Vagina (tissue), 2 donors: ENCODE measurements at places on chromosomes 16 and 17. TPM values are rescaled to one million over a fixed set of nuclear protein-coding genes. Genes with fewer than 3 reads are reported as not detected.

- no peaks in the 10 kb centered on the region for H3K27me3 ChIP-seq
- no peak for DNase-seq
Measured at GRCh38 chr17:27649929-27650328, 18.9 kb downstream of the LGALS9 start.

Gene MPP2
- total RNA-seq, result 7.6 TPM

DNA sequence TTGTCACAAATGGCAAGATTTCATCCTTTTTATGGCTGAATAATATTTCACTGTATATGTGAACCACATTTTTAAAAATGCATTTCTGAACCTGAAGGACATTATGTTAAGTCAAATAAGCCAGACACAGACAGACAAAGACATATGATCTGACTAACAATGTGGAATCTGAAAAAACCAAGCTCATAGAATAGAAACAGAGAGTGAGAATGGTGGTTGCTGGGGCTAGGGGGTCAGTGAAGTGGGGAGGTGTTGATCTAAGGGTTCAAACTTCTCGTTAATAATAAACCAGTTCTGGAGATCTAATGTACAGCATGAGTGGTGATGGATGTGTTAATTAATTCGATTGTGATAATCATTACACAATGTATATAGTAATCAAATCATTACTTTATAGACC is 475.1 kb downstream of the WWOX start:
- H3K4me1 ChIP-seq, result no peaks in the 10 kb centered on the region
- H3K27me3 ChIP-seq, result no peaks in the 10 kb centered on the region
- no peaks in the 10 kb centered on the region for H3K36me3 ChIP-seq
- H3K27ac ChIP-seq, result no peak overlapping the region

DNA sequence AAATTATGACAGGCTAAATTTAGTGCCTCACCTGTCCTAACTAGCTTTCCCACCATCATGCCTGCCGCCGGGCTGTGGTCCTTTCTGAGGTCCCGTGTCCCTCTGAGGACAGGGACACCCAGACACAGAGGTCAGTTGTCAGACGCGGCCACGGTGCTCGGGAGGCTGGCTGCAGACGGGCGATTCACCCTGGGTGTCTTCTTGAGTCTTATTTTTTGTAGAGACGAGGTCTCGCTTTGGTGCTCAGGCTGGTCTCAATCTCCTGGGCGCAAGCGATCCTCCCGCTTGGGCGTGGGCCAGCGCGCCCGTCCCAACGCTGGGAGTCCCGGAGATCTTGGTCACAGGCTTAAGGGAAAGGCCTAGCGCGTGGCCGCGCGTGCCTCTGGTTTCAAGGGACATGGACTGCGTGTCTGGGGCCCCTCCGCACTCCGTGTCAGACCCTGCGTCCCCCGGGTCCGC is 797 bp upstream of the RAB11FIP3 start:
- H3K4me1 ChIP-seq, result peaks cover 40% of the 10 kb centered on the region
- peak overlapping the region; percentile 58 for H3K4me3 ChIP-seq
- peak overlapping the region; percentile 90 for H3K27ac ChIP-seq
- no peaks in the 10 kb centered on the region for H3K36me3 ChIP-seq
- no peaks in the 10 kb centered on the region for H3K27me3 ChIP-seq

Gene MT3
- total RNA-seq, result 12.8 TPM

GRCh38 chr16:64983963-64984362 is 137.9 kb downstream of the CDH11 start:
- no peaks in the 10 kb centered on the region for H3K27me3 ChIP-seq
- DNase-seq, result no peak
- H3K4me3 ChIP-seq, result no peak overlapping the region
- H3K27ac ChIP-seq, result no peak overlapping the region

DNA sequence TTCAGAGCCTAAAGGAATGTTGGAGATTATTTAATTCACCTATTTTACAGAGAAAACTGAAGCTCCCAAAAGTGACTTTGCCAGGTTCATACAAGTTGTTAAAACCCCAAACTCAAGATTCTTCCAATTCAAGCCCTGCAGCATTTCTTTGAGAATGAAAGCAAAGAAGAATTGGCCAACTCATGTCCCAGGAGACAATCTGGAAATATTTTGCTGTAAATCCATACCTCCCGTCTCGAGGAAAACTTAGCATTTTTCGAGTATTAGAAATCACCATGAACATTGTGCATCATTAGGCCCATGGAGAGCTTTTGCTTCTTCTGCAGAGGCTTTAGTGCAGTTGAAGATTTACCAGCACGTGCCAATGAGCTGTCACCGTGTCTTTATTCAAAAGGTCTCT is 176.4 kb upstream of the KCNJ16 start:
- no peak overlapping the region for H3K4me3 ChIP-seq
- H3K27me3 ChIP-seq, result no peaks in the 10 kb centered on the region
- H3K27ac ChIP-seq, result no peak overlapping the region
- no peaks in the 10 kb centered on the region for H3K4me1 ChIP-seq

Gene STUB1
- 124 TPM for total RNA-seq

Gene KRTAP9-8
- total RNA-seq, result not detected

Gene KRT27
- not detected for total RNA-seq

DNA sequence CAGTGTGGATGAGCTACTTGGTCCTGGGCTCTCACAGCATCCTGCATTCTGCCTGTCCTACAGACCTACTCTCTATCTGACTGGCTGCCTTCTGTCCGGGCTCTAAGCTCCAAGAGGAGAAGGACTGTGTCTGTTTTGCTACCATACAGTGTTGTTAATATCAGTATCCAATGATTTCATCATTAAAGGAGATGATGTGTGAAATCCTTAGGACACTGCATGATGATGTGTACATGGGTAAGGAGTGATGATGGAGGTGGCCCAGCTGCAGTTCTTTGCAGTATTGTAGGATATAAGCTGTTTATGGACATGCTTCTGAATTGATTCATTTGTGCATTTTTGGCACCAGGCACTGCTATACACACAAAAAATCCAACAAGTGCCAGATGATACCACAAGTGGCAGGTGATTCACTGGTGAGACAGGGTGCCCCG is 536.9 kb upstream of the CDH11 start:
- no peak overlapping the region for H3K4me3 ChIP-seq
- H3K27me3 ChIP-seq, result no peaks in the 10 kb centered on the region
- H3K36me3 ChIP-seq, result no peaks in the 10 kb centered on the region

Gene GPR139
- not detected for total RNA-seq

- H3K4me3 ChIP-seq, result no peak overlapping the region
- no peaks in the 10 kb centered on the region for H3K4me1 ChIP-seq
- DNase-seq, result no peak
- no peak overlapping the region for H3K27ac ChIP-seq
Measured at GRCh38 chr16:76474048-76474447, 196.8 kb downstream of the CNTNAP4 start.

- H3K4me3 ChIP-seq, result no peak overlapping the region
- peaks cover 24% of the 10 kb centered on the region for H3K4me1 ChIP-seq
- no peak for DNase-seq
- peak overlapping the region; percentile 2 for H3K27ac ChIP-seq
Measured at GRCh38 chr16:86307514-86307903, 202.8 kb upstream of the FOXF1 start.

DNA sequence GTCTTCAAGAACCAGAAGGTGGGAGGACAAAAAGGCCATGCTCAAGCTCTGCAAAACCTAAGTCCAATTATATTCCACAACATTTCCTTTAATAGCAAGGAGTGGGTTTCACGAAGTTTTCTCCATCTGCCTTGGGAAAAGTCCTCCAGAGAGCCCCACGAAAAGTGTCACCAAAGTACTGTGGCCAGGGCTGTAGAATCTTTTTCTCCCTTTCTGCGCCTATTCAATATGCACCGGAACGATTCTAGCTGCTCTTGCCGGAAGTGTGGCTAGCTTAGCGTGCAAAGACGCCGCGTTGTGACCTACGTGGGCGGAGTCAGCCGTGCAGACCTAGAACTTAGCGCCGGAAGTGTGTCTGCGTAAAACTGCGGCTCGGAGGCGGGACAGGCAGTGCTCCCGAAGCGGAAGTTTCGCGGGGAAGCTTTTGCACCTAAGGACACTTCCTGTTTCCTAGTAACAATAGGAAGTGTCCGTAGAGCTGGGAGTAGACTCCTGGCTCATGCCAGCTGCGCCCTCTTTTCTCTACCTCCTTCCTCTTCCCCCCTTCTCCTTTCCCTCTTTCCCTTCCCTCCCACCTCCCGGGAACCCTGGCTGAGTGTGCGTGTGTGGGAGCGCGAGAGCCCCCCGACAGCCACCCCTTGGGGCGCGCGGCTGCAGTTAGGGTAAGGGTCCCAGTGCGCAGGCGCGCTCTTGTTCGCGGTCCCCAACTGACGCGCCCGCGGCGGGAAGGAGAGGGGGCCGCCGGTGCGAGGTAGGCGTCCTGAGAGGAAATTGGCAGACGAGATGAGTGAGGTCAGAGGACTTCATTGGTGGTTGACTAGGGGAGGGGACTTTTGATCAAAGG is at the start of the genes ZNF646 and ZNF668:
Gene ZNF646, plus strand, starts transcription at position 453 of the 844 bp plus-strand sequence. CDS start 1,903 bp downstream, outside the sequence.
Gene ZNF668, minus strand, starts transcription at position 271 of the 844 bp plus-strand sequence. CDS start 9,781 bp downstream, outside the sequence.
- peak; percentile 97 for DNase-seq
- H3K4me3 ChIP-seq, result peak within 1 kb of the TSS; percentile 65

DNA sequence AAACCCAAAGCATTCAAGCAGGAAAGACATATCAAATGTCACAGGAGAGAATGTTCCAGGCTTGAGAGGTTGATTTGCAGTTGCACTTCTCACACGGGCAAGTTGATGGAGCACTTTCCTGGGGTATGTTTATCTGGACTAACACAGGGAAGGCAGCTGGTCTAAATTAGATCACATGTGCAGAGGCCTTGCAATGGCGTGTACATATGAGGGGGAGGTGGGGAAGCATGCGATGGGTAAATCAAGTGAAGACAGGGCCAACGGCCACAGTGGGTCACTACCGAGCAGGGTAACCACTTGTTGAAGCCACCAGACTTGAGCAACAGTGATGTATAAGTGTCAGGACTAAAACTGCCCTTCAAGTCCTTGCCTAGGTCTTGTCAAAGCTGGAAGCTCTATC is 156.6 kb upstream of the MAF start:
- H3K36me3 ChIP-seq, result no peaks in the 10 kb centered on the region
- H3K4me1 ChIP-seq, result peaks cover 46% of the 10 kb centered on the region

DNA sequence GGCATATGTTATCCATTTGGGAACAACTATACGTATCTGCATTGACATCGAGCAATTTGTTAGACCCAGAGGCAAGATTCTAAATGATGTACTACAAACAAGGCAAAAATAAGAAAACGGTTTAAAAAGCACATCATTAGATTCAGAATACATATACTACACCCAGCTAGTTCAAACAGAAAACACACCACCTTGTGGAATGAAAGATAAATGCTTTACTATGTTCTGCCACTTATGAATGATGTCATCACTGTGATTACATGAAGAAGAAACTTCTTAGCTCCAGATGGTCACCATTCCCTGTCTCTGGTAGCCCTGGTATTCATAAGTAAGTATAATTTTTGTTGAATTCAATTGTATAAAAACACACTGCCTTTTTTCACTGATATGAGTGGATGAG is 7.8 kb downstream of the NACA2 start:
- H3K4me3 ChIP-seq, result no peak overlapping the region
- no peak overlapping the region for H3K27ac ChIP-seq
- DNase-seq, result no peak
- H3K27me3 ChIP-seq, result no peaks in the 10 kb centered on the region
- H3K4me1 ChIP-seq, result no peaks in the 10 kb centered on the region
- H3K36me3 ChIP-seq, result no peaks in the 10 kb centered on the region

DNA sequence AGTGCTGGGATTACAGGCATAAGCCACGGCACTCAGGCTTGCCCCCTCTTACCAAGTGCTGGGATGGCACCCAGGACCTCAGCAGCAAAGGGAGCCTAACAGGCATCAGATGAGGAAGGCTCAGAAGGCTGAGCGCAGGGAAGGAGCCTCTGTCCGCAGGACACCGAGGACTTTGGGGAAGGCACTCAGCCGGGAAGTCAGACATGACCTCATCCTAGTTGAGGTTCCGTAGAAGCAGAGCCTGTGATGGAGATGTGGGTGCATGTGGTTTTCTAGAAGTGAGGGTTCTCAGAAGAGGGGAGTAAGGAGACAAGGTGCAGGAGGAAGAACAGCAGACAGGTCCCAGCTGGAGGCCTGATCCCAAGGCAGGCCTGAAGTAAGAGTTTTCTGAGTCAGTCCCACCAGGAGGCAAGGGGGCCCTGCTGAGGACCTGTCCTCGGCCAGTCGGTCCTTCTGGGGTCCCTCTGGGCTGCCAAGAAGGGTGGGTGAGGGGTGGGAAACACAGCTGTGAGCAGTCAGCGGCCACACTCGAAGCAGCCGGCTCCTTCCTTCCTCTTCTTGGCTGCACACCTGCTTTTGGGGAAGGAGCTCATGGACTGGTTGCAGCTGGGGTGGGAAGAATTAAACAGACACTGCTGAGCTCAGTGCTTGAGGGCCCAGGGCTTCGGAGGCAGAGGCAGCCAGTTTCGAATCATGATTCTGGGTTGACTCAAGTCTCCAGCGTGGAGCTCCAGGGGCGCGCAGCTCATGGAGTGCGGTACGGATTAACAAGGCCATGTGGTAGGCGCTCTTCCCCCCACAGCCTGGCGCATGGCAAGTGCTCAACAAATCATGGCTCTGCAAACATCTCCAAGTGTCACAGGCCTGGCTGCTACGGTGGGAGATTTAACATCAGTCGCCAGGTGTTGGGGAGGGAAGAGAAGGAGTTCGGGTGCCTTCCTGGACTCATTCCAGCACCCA is 38.9 kb upstream of the SNN start:
- no peak overlapping the region for H3K4me3 ChIP-seq
- H3K4me1 ChIP-seq, result peaks cover 40% of the 10 kb centered on the region
- no peaks in the 10 kb centered on the region for H3K36me3 ChIP-seq
- H3K27ac ChIP-seq, result peak overlapping the region; percentile 78

- H3K27me3 ChIP-seq, result no peaks in the 10 kb centered on the region
- H3K4me3 ChIP-seq, result peak within 1 kb of the TSS; percentile 98
- H3K27ac ChIP-seq, result peak within 1 kb of the TSS; percentile 71
- peaks cover 25% of the 10 kb centered on the region for H3K4me1 ChIP-seq
- no peak for DNase-seq
Measured at GRCh38 chr17:36601303-36602029, at the start of gene MRM1. MRM1 (plus strand) TSS chr17:36601583; CDS start chr17:36601811, 228 bp downstream.

DNA sequence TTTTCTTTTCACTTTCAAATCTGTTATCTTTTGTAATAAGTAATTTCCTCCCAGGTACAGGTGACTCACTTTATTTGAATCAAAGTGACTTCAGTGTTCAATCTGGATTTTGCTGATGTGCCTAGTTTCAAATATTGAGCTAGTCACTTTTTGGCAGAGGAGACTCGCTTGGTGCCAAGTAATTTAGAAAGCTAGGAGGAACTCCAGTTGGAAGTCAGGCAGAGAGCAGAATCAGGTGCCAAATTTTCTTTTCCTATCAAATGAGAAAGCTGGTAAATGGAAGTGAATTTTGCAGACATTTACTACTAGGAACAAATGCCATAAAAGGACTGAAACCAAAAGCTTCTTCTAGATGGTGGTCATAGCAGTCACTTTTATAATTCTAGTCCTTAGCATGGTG is 656.0 kb upstream of the KIF2B start:
- no peaks in the 10 kb centered on the region for H3K4me1 ChIP-seq
- H3K36me3 ChIP-seq, result no peaks in the 10 kb centered on the region
- no peaks in the 10 kb centered on the region for H3K27me3 ChIP-seq
- no peak overlapping the region for H3K27ac ChIP-seq
- no peak overlapping the region for H3K4me3 ChIP-seq

DNA sequence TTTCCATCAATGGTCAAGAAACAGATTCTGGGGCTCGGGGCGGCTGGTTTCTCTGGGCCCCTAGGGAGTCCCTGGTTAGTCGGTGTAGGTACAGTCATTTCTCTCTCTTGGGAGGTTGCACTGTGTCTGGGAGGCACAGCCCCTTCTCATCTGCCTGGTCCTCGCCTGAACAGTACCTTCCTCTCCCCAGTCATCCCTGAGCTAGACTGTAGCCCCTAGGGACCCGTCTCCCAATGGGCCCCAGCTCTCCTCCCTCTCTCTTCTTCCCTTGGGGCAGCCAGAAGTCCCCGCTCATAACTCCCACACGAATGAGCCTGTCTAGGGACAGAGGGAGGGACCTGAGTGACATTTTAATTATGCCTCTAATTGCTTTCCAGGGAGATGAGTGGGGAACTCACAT is 20.2 kb upstream of the CPSF4L start:
- no peak for DNase-seq
- H3K36me3 ChIP-seq, result peaks cover 22% of the 10 kb centered on the region
- H3K27ac ChIP-seq, result no peak overlapping the region
